Cardiac muscle cell (in vitro differentiated cells and primary cell): ENCODE measurements at places on chromosomes 11 and 22. TPM values are rescaled to one million over a fixed set of nuclear protein-coding genes. Genes with fewer than 3 reads are reported as not detected.
A peak's percentile ranks its signal among the peaks of the same experiment; 100 is the strongest.

DNA sequence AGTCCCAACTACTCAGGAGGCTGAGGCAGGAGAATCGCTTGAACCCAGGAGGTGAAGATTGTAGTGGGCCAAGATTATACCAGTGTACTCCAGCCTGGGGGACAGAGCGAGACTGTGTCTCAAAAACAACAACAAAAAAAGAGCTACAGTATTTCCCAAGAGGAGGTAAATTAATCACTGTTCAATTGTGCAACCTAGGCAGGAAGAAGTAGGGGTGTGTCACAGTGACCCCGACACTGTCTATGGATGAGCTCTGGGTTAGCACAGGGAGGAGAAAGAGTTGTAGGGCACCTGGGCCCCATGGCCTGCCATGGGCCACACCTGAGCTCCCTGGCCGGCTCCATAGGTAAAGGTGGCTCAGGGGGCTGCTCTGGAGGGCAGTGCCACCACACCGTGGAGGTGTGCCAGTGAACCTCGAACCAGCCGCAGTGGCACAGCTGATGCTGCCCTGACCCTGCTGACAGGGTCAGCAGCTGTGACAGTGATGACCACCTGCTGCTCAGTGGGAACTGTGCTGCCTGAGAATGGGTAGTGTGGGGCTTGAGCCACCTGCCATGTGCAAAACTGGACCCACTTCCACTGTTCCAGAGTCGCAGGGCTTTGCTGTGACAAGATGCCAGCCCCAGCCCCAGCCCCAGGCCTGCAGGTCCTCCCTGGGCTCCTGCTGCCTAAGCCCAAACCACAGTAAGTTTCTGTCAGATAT lies 84.0 kb upstream of the PITPNB start:
- DNase-seq, result peak; percentile 12

DNA sequence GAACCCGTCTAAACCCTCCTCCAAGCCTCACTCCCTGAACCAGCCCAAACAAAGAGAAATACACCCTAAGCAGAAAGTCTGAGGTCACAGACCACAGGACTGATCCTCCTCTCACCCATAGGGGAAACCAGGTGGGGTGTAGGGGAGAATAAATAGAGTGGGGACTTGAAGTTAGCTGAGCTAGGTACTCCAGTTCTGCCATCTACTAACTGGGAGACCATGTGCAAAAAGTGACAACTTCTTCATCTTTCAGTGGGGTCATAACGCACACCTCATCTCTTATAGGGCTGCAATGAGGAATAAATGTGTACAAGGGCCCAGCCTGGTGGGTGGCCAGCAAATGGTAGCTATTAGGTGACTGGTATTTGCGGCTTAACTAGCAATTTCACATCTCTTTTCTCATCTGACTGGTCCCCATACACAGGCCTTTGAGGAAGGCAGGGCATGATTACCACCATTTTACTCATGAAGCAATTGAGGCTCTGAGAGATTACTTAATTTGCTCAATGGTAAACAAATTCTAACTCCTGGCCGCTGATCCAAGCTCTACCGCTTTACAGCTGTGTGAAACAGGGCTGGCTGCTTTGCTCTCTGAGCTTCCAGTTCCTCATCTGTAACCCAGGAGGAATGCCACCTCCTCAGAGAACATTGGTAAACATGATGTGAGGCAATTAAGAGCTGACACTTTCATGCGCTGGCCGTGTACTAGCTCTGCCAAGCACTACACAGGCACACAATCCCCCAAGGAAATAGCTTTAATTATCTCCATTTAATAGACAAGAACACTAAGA lies 16.6 kb downstream of the TBC1D10A start:
- peak; percentile 63 for DNase-seq

DNA sequence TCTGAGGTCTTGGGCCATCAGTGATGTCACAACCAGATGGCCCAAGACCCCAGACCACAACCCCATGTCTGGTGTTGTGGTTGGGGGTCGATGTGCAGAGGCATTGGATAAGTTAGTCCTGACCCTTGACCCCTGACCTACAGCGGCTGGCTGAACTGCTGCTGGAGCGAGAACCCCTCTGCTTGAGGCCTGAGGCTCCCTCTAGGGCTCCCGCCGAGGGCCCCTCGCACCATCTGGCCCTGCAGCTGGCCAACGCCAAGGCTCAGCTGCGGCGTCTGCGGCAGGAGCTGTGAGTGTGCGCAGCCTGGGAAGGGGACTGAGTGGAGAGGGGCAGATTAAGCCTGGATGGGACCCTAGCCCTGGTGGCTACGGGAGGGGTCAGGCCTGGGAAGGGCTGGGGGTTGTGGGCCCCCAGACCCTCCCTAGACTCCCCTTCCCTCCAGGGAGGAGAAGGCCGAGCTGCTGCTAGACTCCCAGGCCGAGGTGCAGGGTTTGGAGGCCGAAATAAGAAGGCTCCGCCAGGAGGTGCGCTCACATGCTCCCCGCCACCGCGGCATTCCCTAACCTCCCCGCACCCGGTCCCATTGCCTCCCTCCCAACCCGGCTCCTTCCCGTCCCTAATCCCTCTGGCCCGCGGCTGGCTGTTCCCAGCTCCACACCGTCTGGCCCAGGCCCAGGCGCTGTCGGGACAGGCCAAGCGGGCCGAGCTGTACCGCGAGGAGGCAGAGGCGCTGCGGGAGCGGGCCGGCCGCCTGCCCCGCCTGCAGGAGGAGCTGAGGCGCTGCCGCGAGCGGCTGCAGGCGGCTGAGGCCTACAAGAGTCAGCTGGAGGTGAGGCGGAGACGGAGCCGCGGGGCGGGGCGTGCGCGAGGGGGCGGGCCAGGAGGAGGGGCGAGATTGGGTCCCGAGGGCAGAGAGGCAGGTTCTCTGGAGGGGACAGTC lies 2.1 kb downstream of the CCDC88B start:
- peak; percentile 91 for DNase-seq

GRCh38 chr22:16803255-16803917 lies 21.8 kb downstream of the XKR3 start:
- DNase-seq, result no peak

Gene NXPE2
- 0.18 and 0.48 TPM in 2 replicates for total RNA-seq

DNA sequence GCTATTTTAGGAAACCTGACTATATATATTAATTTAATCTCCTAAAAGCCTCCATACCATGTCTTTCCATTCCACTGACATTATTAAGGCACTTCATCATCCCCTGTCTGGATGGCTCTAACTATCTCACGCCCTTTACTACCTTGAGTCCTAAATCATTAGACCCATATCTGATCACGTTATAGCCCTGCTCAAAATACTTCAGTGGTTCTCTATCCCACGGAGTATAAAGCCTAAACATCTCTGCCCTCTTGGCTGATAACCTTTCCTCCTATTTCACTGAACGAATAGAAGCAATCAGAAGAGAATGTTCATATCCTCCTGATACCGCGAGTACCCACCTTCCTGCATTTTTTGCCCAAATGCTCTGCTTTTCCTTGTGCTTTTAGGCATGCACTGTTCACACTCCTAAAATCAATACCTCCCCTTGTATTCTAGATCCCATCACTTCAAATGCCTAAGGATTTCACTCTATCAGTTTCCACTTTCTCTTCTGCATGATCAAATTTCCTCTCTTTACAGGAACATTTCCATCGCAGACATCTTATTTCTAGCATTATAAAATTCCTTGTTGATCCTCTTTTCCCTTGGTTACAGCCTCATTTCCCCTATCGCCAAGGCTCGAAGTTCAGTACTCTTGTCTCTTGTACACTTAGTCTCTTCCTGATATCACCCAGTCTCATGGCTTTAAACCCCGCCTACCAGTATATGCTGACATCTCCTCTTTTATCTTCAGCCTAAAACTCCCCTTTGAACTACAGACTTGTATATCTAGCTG lies 45.0 kb upstream of the BIRC3 start:
- no peak for DNase-seq

GRCh38 chr22:37551981-37552380 lies 8.3 kb upstream of the CDC42EP1 start:
- no peak for DNase-seq

Gene TIMP3
- 72.8 and 91.3 TPM in 2 replicates for total RNA-seq

GRCh38 chr11:132253469-132254264 lies 883.3 kb downstream of the NTM start:
- no peak for DNase-seq

GRCh38 chr11:8988329-8989234 lies 15.2 kb downstream of the NRIP3 start:
- DNase-seq, result peak; percentile 15

Gene TPBGL
- 0.18 and 0.21 TPM in 2 replicates for total RNA-seq

Gene IFTAP
- 35.4 and 57.1 TPM in 2 replicates for total RNA-seq

DNA sequence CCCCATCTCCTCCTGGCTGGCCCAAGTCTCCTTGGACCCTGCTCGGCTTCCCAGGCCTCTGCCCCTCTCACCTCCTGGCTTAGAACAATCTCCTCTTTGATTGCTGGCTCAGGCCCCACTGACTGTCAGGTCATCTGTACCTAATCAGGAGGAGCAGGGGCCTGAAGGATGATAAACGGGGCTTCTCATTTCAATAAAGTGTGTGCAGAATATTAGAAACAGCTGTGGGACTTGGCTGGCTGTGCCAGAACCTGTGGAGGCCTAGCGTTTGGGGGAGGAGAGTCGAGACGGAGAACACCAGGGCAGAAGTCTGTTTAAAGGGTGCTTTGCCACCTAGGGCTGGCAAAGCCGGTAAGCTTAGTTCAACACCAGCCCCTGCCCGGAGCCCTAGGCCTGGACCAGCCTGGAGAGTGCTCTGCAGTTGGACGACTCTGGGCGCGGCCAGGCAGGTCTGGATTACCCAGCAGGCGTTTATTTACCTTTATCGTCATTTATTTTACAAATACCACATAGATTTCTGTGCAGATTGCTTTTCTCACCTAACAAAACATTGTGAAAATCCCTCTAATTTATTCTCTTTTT lies 10.1 kb upstream of the VSIG10L2 start:
- no peak for DNase-seq

Gene HIC2
- total RNA-seq, result 23.5 and 34.5 TPM in 2 replicates

GRCh38 chr11:124090996-124091395 lies 24.3 kb upstream of the VWA5A start:
- no peak for DNase-seq

DNA sequence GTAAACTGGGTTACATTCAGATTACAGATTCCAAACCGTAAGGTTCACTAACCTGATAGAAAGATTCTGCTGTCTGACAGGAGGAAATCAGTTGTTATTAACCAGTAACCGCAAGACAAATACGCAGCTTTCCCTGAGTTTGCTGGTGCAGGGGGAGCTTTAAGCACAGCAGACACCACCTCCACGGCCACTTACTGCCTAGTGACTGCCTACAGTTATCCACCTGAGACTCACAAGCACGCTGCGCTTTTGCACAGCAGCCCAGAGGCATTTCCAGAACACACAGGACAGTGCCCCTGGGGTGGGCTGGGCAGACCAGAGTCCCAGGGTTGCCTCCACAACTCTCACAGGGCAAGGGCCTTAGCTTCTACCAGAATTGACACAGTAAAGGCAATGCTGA lies 90.9 kb downstream of the CTTN start:
- DNase-seq, result no peak

GRCh38 chr22:31084811-31085492 lies 3.8 kb downstream of the SMTN start:
- DNase-seq, result peak; percentile 93

Gene PHOX2A
- total RNA-seq, result 0.30 and 0.92 TPM in 2 replicates

GRCh38 chr11:104120493-104121137 lies 43.3 kb downstream of the PDGFD start:
- no peak for DNase-seq

DNA sequence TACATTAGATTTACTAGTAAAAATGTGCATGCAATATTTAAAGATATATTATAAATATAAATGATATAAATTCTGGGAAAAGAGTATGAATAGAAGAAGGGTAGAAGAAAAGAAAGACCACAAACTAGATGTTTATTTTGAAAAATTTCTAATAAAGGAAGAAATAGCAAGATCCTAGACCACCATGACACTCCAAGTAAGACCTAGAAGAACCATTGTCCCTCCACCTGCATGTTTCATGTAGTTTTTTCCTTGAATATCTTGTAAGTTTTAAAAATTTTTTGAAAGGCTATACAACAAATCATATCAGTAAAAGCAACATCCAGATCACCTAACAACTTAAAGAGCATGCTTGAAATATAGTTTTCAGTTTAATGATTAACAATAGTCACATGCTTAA lies 46.8 kb downstream of the ARHGAP32 start:
- no peak for DNase-seq

- no peak for DNase-seq
Observed at GRCh38 chr22:41152902-41153301, 52.2 kb upstream of the L3MBTL2 start.

Gene OR52N5
- 0.06 TPM in 1 of 2 replicates, not detected in the other for total RNA-seq

DNA sequence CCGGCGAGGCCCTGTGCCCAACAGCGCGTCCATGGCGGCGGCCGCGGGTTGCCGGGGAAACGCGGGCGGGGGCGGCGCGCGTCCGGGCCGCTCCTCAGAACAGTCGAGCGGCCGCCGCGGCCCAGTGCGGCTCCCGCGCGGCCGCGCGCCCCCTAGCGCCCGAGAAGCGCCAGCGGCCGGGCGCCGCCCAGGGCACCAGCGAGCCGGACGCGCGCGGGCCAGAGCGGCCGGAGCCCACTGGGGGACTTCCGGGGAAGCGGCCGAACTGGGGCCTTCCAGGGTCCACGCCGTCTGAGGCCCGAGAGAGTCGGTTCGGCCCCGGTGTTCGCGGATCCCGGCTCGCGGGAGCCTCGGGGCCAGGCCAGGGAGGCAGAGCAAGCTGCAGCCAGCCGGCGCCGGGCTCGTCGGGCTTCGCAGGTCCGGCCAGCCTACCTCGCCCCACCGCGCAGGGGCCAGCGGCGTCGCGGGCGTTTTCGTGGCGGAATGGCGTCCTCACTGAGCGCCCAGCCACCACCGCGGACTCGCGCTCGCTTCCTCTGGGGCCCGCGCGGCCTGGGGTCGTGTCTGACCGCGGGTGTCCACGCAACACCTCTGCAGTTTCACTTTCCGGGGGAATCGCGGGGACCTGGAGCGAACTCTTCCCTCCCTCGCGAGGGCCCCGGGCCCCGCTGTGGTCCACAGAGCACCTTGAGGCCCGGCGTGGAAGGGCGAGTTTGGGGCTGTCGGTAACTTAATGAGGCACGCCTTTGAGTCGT lies at the start of gene DENND6B:
Gene DENND6B, minus strand, starts transcription at position 57 of the 755 bp plus-strand sequence. Its CDS starts 24 bp downstream, at position 33.
- peak; percentile 90 for DNase-seq

Gene RFPL1
- not detected in 2 replicates for total RNA-seq

Gene DDTL
- total RNA-seq, result 3.5 and 6.6 TPM in 2 replicates

Gene PLET1
- not detected in 2 replicates for total RNA-seq

DNA sequence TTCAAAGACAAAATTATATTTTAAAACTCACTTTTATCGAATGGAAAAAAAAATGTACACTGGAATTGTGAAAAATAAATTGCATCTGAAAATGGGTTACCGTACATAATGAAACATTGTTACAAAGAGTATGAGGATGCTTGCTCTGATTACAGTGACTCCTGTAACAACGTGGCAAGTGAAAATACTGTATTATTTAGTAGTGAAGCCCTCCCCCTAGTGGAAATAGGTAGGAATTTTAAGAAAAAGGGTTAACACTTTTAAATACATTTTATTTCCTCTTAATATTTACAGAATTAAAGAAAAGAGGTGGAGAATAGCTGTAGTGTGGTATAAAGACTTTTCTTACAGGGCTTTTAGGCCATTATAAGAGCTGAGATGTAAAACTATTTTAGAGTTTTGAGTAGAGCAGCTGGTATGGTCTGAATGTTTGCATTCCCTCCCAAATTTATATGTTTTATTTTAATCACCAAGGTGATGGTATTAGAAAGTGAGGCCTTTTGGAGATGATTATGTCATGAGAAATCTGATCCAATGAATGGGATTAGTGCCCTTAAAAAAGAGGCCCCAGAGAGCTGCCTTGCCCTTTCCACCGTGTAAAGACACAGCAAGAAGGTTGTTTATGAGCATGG lies 25.2 kb downstream of the FAM76B start:
- peak; percentile 61 for DNase-seq
